Cardiac ventricle fibroblast (primary cell): ENCODE measurements at places on chromosomes 11 and 22. TPM values are rescaled to one million over a fixed set of nuclear protein-coding genes. Genes with fewer than 3 reads are reported as not detected.

The SSTR3 gene
- total RNA-seq, result not detected in 2 replicates

The TRIM49C gene
- not detected in 2 replicates for total RNA-seq

The MYO18B gene
- total RNA-seq, result under 0.01 TPM in 1 of 2 replicates, not detected in the other

The MMP12 gene
- not detected in 2 replicates for total RNA-seq

The FIBIN gene
- total RNA-seq, result 31.6 and 36.6 TPM in 2 replicates

The MEI1 gene
- not detected in 2 replicates for total RNA-seq

The CLDN5 gene
- total RNA-seq, result 43.7 and 50.2 TPM in 2 replicates

The ASCL2 gene
- total RNA-seq, result not detected in 2 replicates

The CRYBB3 gene
- not detected in 2 replicates for total RNA-seq

The CCDC188 gene
- total RNA-seq, result 0.75 TPM in 1 of 2 replicates, not detected in the other

The ANGPTL5 gene
- 0.69 and 1.6 TPM in 2 replicates for total RNA-seq

The OR8G5 gene
- not detected in 2 replicates for total RNA-seq

The OR8K1 gene
- not detected in 2 replicates for total RNA-seq

The C11orf87 gene
- total RNA-seq, result 0.19 TPM in 1 of 2 replicates, not detected in the other

The SCGB1C1 gene
- not detected in 2 replicates for total RNA-seq

The NTM gene
- 1.1 and 3.9 TPM in 2 replicates for total RNA-seq

The DBX1 gene
- not detected in 2 replicates for total RNA-seq

The NAV2 gene
- 13.4 and 15.5 TPM in 2 replicates for total RNA-seq

The DMC1 gene
- total RNA-seq, result 0.06 and 0.10 TPM in 2 replicates

The TECTA gene
- total RNA-seq, result 0.31 and 3.1 TPM in 2 replicates

The OR10A2 gene
- total RNA-seq, result not detected in 2 replicates
